ENCODE measurements at places on chromosomes 12 and 14.

GRCh38 chr12:113263431-113263963 lies 42.2 kb downstream of the TPCN1 start:
- DNase-seq: no peak

- DNase-seq: peak; percentile 37
Measured at GRCh38 chr12:34290381-34290995, 268.2 kb downstream of the ALG10 start.

DNA sequence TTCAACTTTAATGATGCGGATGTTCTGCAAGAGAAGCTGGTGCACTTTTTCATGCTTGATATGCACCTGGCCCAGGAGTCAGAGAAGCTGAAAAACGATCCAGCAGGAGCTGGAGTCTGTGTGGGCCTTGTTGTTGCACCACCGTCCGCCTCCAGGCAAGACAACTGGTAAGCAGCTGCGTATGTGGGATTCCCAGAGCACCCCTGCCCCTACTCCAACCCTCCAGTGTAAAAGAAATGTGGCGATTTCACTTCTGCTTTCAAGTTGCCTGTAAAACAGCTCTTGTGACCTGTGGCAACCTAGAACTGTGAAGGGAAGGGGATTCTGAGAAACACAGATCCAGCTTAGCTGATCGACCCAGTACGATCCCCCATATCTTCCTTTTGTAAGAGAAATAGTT lies 154.1 kb upstream of the PELI2 start:
- DNase-seq: no peak

- no peak for DNase-seq
Measured at GRCh38 chr14:77980475-77981321, 180.8 kb downstream of the ADCK1 start.

- no peak for DNase-seq
Measured at GRCh38 chr12:76669981-76670380, 93.9 kb upstream of the ZDHHC17 start.

Data from urothelium cell line (cell line).